Endothelial cell of coronary artery (primary cell): ENCODE measurements at places on chromosomes 12 and 14. TPM values are rescaled to one million over a fixed set of nuclear protein-coding genes. Genes with fewer than 3 reads are reported as not detected.

The CCDC184 gene
- total RNA-seq = 0.09 and 0.28 TPM in 2 replicates

The ARHGDIB gene
- total RNA-seq = 193 and 252 TPM in 2 replicates

The PITPNM2 gene
- 4.6 and 9.7 TPM in 2 replicates for total RNA-seq

The ALDH6A1 gene
- 14.9 and 15.3 TPM in 2 replicates for total RNA-seq

The INSM2 gene
- not detected in 2 replicates for total RNA-seq

The NT5DC3 gene
- total RNA-seq = 3.6 and 4.6 TPM in 2 replicates

The HOXC9 gene
- total RNA-seq = not detected in 2 replicates

The CPSF6 gene
- total RNA-seq = 23.7 and 28.6 TPM in 2 replicates

The TAS2R14 gene
- total RNA-seq = 1.6 and 2.7 TPM in 2 replicates

The FGF23 gene
- total RNA-seq = not detected in 2 replicates

The C12orf60 gene
- total RNA-seq = 1.1 and 1.3 TPM in 2 replicates

The OAS3 gene
- total RNA-seq = 2.2 and 5.5 TPM in 2 replicates

The TAS2R7 gene
- 0.09 TPM in 1 of 2 replicates, not detected in the other for total RNA-seq

The TAS2R13 gene
- 0.99 and 1.8 TPM in 2 replicates for total RNA-seq

The ITGB7 gene
- 0.18 and 0.38 TPM in 2 replicates for total RNA-seq

The ALG10 gene
- 7.7 and 9.9 TPM in 2 replicates for total RNA-seq

The DEPDC4 gene
- 0.54 and 0.75 TPM in 2 replicates for total RNA-seq

The BEST3 gene
- total RNA-seq = 0.09 TPM in 1 of 2 replicates, not detected in the other

The NGB gene
- not detected in 2 replicates for total RNA-seq

The COQ6 gene
- 13.9 and 15.1 TPM in 2 replicates for total RNA-seq

The GLIPR1L1 gene
- not detected in 2 replicates for total RNA-seq

The BBOF1 gene
- 1.8 and 2.5 TPM in 2 replicates for total RNA-seq

The CCDC177 gene
- total RNA-seq = not detected in 2 replicates

The NID2 gene
- total RNA-seq = 14.2 and 34.4 TPM in 2 replicates

The FLRT2 gene
- 23.4 and 34.4 TPM in 2 replicates for total RNA-seq

The PLEK2 gene
- total RNA-seq = 13.1 and 18.7 TPM in 2 replicates

The SOAT2 gene
- not detected in 2 replicates for total RNA-seq

The SYNDIG1L gene
- not detected in 2 replicates for total RNA-seq

The TAS2R31 gene
- 2.4 and 5.1 TPM in 2 replicates for total RNA-seq

The ZBTB25 gene
- 2.3 and 5.5 TPM in 2 replicates for total RNA-seq

The GPR84 gene
- under 0.01 TPM in 1 of 2 replicates, not detected in the other for total RNA-seq
